ENCODE measurements at places on chromosomes 5 and 9.

DNA sequence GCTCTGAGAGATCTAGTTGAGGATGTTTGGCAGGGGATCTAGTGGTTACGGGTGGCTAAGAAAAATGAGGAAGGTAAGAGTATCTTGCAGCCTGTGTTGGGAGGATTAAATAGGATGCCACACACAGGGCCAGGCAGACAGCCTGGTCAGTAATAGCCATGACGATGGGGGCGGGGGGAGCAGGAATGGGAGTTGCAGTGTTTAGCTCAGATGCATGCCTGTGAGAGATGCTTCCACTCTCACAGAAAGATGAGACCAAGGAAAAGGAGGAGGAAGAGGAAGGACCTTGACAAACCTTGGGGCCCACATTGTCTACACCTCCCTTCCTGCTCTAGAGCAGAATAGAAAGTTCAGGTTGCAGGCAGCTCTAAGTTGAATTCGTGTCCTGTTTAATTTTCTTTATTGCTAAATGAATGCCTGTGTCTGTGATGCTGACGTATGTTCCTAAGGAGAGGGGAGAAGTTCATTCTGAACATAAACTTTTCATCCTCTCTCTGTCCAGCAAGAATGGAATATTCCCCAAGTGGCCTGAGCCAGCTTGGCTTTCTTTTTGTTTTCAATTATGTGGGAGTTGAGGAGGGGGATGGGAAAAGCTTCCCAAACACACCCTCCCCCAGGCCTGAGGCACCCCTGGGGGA is 28.7 kb downstream of the TGFBI start:
- no peak for DNase-seq

GRCh38 chr5:173304591-173304988 is 23.6 kb downstream of the STC2 start:
- DNase-seq, result no peak

GRCh38 chr5:140631831-140632365 is 1.1 kb downstream of the CD14 start:
- DNase-seq, result no peak

- DNase-seq, result no peak
Measured at GRCh38 chr5:135541807-135542502, 6.2 kb upstream of the NEUROG1 start.

DNA sequence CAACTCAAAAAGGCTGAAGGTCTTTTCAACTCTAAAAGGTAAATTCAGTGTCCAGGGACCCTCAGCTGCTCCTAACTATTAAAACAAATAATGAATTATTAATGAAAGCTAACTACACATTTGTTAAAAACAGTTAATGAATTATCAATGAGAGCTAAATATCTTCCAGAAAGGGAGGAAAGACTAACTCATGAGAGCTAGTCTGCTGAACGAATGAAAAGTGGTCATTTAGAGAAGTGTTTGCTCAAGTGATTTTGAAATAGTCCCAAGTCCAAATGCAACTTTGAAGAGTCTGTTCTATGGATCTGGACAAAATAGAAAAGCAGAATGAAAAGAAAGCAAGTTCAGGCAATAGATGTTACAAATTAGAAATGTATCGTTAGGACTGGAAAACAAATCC is 133.9 kb upstream of the SPEF2 start:
- DNase-seq, result no peak

DNA sequence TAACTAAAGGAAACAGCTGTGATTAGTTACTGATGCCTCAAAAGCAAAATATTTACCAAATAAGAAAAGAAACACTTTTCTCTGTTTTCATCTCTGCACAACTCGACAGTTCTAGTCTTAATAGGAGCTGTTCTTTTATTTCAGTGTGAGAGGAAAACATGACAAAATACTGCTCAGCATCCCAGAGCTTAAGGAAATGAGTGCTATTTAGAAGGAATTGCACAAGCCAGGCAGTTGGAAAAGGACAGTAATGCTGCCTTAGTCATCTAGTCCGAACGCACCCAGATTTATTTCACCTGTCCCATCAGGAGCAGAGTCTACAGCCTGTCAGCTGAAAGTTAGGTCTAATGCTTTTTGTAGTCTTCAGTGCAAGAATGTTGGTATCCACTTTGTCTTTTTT is 12.3 kb downstream of the ZCCHC9 start:
- DNase-seq, result no peak

DNA sequence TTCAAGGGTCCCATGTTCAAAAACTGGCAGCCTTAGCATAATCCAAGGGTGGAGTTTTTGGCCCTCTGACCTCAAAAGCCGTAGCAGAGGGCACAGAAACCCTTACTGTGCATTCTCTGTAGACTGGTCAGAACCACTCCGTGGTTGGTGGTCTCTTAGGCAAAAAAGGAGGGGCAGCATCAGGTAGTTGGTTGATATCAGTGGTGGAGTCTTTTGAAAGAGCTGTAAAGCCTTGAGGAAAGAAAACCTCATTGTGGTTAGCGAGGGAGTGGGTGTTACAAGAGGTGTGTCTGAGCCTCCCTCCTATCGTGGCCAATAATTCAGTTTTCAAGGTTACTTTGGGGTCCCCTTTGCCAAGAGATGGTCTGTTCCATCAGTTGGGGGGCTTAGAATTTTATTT is 40.9 kb downstream of the ARHGEF28 start:
- no peak for DNase-seq

- no peak for DNase-seq
Measured at GRCh38 chr9:18660001-18660400, 186.0 kb downstream of the ADAMTSL1 start.

DNA sequence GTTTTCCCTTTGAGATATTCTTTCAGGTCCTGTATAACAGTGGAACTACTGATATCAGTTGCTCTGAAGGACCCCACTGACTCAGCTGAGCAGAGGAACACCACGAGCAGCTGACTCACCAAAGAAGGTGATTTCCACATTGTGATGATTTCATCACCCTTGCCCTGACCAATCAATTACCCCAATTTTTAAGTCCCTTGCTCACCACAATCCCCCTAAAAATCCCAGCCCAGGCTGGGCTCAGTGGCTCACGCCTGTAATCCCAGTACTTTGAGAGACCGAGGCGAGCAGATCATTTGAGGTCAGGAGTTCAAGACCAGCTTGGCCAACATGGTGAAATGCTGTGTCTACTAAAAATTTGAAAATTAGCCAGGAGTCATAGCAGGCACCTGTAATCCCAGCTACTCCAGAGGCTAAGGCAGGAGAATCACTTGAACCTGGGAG is 125.3 kb upstream of the ABCA1 start:
- DNase-seq, result peak; percentile 12

GRCh38 chr9:16787724-16788123 is 82.7 kb downstream of the BNC2 start:
- no peak for DNase-seq

Data from GM06990 (cell line).